Fibroblast of skin of left quadriceps (primary cell): ENCODE measurements at places on chromosomes 7 and 10.

DNA sequence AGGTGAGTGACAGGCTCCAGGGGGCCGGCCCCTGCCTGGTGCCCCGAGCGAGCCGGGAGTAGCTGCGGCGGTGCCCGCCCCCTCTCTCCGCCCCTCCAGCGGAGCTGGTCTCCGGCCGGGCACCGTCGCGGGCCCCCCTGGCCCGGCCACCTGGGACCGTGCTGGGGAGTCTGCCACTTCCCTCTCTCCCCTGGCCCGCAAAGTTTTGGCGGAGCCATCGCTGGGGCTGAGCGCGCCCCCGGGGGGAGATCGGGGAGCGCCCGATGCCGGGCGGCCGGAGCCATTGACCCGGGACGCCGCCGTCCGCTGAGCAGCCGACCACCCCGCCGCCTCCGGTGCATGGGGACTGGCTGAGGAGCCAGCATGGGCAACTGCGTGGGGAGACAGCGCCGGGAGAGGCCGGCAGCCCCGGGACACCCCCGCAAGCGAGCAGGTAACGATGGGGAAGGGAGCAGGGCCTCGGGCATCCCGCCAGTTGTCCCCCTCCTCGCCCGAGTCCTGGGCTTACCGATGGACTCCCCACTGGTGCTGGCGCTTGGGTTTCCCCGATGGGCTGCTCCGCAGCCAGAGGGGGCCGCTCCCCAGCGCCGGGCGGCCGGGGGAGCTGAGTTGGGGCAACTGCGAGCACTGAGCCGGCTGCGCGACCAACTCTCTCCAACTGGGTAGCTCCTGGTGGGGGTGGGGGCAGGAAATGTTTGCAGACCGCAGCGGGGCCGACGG is at the start of gene UBTD1:
TSS of gene UBTD1 (plus strand) at position 84 of the 720 bp plus-strand sequence. CDS start at position 364, 280 bp downstream.
- no peak for DNase-seq

- DNase-seq, result no peak
Observed at GRCh38 chr7:18467011-18467410, 28.5 kb upstream of the HDAC9 start.

DNA sequence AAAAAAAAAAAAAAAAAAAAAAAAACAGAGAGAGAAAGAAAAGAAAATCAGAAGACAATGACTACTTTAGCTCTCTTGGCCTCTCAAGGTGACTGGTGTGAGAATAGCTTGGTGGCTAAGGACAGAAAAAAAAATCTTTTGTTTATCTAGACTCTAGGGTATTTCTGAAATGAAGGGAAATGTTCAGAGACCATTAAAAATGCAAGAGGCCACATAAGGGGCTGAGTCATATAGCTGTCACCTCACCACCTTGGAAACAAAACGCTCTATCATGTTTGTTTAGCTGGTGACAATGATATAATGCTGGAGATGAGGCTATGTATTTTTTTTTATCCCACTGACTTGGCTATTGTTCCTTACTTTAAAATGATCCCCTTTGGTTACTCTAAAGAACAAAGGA is 287.0 kb upstream of the CDC14C start:
- no peak for DNase-seq

DNA sequence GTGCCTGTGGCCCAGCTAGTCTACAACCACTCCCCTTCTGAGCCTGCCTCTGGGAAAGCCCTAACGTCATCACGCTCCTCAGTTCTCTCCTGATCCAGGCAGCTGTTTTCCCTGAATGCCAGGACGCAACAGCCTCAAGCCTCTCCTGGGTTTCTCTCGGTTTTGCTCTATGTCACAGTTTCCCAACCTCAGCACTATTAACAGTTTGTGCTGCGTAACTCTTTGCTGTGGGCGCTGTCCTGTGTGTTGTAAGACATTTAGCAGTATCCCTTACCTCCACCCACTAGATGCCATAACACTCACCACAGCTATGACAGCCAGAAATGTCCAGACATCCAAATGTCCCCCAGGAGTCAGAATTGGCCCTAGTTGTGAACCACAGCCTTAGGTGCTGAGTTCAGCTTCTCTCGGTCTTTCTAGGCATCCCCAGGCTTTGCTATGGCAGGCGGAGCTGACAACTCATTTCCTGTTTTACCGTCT is 226.3 kb upstream of the NPVF start:
- no peak for DNase-seq

GRCh38 chr7:30212701-30213111 is 71.7 kb upstream of the ZNRF2 start:
- DNase-seq, result no peak
